GM20000 (cell line): ENCODE measurements at places on chromosomes 4 and X.

GRCh38 chr4:1535926-1536578 lies 129.8 kb upstream of the NKX1-1 start:
- DNase-seq, result no peak

GRCh38 chrX:149272690-149273463 lies 232.2 kb downstream of the IDS start:
- DNase-seq, result no peak

- no peak for DNase-seq
Measured at GRCh38 chr4:73690051-73690738, 50.2 kb upstream of the CXCL8 start.

DNA sequence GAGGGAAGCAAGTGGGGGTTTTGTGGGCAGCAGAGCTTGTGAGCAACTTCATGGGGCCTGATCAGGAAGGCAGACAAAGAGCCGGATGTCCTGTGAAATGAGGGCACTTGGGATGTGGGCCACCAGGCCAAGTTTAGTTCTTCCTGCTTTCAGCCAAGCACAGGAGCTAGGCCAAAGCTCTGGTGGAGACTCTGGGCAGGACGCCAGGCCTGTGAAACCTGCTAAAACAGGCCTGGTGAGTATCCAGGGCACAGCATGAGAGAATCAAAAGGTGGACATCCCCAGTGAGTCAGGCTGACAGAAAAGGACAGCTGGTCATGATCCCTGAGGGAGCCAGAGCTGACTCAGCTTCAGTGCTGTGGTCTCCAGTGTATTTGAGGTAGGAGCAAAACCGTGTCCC lies 95.7 kb downstream of the NPNT start:
- DNase-seq, result no peak

DNA sequence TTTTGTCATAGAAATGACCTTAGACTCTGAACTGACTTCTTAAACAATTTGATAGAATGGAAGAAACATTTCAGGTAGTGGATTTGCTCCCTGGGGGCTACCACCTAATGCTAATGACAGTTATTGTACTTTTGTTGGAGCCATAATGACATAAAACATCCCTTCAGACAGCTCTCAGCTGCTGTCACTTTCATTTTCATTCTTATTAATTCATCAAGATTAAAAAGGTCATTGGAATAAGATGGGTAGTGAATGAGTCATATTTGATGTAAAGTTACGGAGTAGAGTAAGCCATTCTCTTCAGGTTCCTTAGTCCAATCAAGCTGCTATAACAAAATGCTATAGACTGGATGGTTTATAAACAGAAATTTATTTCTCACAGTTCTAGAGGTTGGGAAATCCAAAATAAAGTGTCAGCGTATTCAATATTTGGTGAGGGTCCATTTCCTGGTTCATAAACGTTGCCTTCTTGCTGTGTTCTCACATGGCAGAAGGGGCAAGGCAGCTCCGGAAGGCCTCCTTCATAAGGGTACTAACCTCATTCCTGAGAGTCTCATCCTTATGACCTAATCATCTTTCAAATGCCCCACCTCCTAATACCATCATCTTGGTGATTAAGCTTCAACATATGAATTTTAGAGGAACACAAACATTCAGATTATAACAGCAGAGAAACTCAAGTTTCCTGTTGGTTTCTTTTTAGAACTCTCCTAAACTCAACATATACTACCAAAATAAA lies 268.5 kb downstream of the ARAP2 start:
- DNase-seq, result no peak

- no peak for DNase-seq
Measured at GRCh38 chr4:25068386-25068785, 37.6 kb upstream of the LGI2 start.
